ENCODE measurements at places on chromosomes 2 and 18.
A peak's percentile ranks its signal among the peaks of the same experiment; 100 is the strongest.

DNA sequence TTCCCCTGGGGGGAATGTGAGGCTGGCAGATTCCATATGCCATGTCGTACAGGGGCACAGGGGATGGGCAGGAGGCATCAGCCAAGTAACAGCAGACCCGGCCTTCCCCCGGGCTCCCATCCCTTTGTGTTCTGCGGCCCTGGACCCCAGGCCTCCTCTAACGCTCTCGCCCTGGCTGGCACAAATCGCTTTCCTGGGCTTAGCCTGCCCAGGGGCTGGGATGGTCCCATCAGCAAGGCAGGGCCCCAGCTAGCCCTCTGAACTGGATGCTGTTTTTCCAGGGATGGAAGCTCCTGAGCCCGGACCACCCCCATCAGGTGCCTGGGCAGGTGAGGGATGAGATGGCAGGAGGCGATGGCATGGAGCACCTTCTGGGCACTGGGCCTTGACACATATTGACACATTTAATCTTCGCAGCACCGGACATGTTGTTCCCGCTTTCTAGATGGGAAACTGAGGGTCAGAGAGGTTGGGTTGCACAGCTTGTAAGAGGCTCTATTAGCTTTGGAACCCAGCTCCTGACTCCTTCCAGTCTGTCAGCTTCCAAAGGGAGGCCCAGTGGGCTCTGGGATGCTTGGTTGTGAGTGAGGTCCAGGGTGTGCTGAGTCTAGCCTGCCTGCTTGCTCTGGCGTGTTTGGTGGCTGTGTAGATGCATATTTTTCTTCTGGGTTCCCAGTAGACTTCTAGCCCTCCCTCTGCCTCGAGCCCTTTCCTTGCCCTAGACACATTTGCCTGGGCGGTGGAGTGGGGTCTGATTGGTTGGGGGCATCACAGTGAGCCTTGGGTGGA, 40.3 kb downstream of the GLI2 start:
- no peak for DNase-seq

- no peak for DNase-seq
Measured at GRCh38 chr2:46800625-46801349, 114.8 kb downstream of the MCFD2 start.

DNA sequence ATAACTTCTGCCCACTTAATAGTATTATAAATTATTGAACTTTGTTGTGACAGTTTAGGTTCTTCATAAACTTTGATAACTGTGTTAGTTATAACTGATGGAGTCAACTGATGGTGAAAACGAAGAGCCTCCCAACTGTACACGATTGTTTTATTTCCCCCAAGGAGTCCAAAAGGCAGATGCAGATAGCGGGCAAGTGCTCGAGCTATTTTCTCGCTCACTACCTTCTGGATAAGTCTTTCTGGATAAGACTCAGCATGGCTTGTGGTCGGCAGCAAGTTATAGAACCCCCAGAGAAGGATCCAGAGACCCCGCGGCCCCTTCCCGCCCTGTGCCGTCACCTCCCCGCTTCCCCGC, 517 bp downstream of the GCFC2 start:
- no peak for DNase-seq

DNA sequence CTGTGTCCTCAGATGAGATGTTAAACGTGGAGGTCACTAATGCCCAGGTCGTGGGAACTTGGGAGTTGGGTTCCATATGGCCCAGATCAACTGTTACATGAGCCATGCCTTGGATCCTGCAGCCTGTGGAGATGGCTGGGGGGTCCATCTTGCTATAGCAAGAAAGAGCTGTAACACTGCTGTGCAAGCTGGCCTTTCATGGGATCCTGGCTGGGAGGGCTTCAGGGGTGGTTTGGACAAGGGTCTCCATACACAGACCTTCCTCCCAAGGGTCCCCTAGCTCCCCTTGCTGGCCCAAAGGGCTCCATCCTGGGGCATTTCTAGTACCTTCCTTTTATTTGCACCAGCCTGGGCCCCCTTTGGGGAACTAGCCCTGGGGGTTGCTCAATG, 337.7 kb downstream of the DYSF start:
- no peak for DNase-seq

- peak; percentile 54 for DNase-seq
Measured at GRCh38 chr2:216696751-216697560, 1.6 kb upstream of the IGFBP5 start.

GRCh38 chr2:172680436-172681068, 55.1 kb upstream of the RAPGEF4 start:
- DNase-seq = no peak

DNA sequence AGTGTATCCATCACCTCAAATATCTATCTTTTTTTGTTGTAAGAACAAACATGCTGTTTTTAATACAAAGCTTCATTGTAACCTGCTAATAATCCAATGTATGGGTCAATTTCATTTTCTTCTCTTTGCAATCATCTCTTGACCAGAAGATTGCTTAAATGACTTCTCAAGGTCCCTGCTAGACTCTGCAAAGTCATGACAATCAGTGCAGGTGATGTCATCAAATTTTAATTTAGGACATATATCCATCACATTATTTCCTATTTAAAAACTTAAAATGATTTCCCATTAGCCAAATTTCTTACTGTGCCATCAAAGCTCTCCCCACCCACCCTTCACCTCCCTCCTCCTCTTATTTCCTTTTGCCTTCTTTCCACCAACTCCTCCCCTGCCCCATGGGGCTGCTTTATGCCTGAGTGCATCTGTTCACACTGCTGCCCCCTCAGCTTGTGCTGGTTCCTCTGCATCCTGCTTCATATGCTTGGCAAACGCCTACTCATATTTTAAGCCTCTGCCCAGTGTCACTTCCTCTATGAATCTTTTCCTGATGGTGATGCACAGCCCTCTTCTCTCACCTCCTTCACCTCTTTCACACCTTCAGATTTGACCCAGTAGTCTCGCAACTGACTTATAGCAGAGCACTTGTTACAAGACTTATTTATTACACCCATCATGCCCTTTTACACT, 20.3 kb downstream of the PLEK start:
- DNase-seq = no peak

- no peak for DNase-seq
Measured at GRCh38 chr2:128291161-128291843, 27.4 kb downstream of the HS6ST1 start.

DNA sequence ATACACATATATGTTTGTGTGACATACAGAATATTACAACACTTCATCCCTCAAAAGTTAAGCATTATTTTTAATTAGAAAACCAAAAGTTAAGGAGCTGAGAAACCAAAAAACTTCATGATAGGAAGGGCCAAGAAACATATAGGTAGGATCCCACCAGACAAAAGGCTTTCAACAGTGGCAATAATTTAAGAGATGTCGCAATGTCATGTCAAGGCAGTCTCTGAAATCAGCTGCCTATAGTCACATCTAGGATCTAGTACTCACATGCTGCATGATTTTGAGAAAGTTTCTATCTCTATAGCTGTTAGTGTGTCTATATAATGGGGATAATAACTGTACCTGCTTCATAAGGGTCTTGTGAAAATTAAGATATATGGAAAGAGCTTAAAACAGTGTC, 72.7 kb downstream of the SPIRE1 start:
- peak; percentile 19 for DNase-seq

GRCh38 chr2:44895061-44895460, 46.4 kb upstream of the SIX3 start:
- no peak for DNase-seq

DNA sequence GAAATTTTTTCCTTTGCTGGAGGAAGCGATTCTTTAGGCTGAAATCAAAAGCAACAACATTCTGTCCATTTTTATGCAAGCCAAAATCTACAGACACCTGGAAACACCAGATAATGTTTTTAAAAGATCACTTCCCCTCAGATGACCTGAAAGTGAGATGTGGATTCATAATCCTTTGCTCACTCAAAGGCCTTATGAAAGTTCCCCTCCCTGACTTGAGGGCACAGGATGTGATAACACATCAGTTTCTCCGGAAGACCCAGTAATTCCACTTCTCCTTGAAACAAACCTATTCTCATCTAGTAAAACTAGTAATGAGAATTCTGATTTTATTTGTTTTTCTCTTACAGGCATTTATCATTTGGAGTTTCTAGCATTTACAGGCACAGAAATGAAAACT, 218.3 kb upstream of the RND3 start:
- no peak for DNase-seq

DNA sequence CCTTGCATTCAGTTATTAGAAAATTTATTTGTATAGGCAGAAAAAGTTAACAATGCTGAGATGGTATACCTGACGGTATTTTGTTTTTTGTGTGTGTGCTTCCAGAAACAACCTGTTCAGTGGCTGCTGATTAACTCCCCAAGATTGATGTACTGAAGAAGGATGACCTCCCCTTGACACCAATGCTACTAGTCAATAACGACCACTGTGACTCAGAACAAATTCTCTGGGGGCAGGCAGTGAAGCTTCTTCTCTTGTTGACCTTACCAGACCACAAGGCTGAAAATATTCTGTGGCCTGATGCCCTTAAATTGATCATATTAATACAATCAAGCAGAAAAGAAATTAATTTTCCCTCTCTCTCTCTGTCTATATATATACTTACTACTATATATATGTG, 1182.9 kb upstream of the CRIM1 start:
- DNase-seq = no peak

DNA sequence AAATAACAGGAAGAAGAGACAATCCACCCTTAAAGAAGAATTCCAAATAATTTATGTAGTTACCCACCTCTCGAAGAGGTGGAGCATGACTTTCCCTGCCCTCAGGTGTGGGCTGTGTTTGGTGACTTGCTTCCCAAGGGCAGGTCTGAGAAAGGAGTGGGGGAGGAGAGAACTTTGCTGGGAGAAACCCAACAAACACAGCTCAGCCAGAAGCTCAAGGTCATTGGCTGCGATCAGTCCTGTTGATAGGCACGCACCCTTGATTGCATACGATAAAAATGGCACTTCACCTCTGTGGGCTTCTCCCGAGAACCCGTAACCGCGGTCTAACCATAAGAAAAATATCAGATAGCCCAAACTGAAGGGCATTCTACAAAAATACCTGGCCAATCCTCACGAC, 157.5 kb upstream of the ID2 start:
- no peak for DNase-seq

- DNase-seq = no peak
Measured at GRCh38 chr2:30266051-30266621, 34.8 kb downstream of the LBH start.

- no peak for DNase-seq
Measured at GRCh38 chr2:226916669-226917068, 80.8 kb downstream of the RHBDD1 start.

DNA sequence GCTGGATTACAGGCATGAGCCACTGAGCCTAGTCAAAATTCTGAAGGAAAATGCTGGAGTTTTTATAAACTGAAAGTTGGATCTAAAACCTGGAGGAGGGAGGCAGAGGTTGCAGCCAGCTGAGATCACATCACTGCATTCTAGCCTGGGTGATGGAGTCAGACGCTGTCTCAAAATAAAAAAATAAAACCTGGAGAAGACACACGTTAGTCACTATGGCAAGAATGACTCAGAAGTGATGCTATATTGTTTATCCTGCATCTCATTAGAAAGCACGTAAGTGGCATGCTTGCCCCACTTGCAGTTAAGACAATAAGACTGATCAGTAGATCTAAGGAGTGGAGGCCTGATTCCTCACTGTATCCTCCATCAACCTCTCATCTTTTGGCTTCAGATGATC, 106.6 kb upstream of the STON1 start:
- peak; percentile 52 for DNase-seq

- no peak for DNase-seq
Measured at GRCh38 chr2:227827143-227827542, 13.5 kb downstream of the CCL20 start.

DNA sequence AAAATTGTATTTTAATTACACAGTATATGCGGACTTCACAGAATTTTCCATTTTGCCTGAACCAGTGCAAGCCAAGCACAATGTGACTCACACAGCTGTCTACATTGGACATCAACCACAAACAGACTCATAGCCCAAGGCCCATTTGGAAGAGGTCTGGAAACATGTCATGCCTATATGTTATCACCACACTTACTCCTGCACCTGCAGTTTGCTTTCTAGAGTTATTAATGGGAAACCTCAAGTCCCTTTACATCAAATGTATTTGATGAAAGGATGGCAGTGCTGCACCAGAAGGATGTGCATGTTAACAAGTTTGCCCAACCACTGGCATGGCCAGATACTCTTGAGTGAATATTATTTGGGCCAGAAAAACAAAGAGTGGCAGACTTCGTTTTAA, 548.9 kb upstream of the CDH2 start:
- DNase-seq = no peak

DNA sequence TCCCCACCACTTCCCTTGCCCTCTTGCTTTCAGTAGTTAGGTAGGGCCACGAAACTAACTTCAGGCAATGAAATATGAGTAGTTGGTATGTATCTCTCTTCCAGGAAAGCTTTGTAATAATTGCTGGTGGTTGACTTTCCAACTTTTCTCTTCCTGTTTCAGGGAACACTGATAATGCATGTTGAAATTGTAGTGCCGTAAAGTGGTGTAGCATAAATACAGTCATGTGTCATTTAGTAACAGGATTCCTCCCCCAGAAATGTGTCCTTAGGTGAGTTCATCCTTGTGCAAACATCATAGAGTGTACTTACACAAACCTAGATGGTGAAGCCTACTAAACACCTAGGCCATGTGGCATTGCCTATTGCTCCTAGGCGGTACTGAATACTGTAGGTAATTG, 429.2 kb downstream of the PID1 start:
- peak; percentile 68 for DNase-seq

GRCh38 chr2:48092846-48093803, 186.8 kb upstream of the FBXO11 start:
- no peak for DNase-seq

- DNase-seq = peak; percentile 99
Measured at GRCh38 chr2:204452464-204453023, 92.7 kb upstream of the PARD3B start.

- DNase-seq = no peak
Measured at GRCh38 chr2:150247481-150247880, 240.0 kb downstream of the RND3 start.

DNA sequence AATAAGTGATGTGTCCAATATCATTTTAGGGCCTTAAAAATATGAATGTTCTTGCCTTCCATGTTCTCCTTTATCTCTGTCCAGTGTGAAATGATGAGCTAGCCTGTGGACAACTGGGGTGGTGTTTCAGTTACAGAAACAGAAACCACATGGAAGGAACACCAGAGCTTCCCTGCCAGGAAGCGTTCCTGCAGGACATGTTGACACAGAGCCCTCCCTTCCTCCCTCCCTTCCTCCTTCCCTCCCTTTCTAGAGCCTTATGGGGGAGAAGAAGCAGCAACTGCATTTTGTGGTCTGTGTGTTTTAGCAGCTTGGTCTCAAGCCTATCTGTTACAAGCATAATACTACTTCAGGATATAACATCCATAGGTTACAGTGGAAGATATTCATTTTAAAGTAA, 539.7 kb upstream of the NETO1 start:
- DNase-seq = peak; percentile 18

DNA sequence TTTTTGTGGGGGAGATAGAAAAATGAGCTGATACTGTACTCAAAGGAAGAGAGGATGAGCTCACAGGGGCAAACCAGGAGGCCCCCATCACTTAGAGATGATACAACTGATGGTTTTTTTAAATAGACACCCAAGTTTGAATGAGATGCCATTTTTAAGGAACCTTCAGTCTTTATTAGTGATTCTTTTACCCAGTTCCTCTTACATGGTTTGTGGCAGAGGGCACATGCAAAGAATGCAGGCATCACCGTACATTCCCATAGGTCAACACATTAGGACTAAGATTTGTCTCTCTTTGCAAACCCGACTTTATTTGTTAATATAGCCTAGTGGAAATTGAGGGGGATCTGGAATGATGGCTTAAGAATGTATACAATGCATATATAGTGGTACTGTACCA, 250.9 kb downstream of the ASXL3 start:
- DNase-seq = no peak

All from fibroblast of villous mesenchyme (primary cell).